Activated CD4-positive, alpha-beta memory T cell treated with anti-CD3 and anti-CD28 coated beads, Interleukin-2, amount 10 ng/mL, durations not matched to agents 7 days and 5 days (primary cell): ENCODE measurements at places on chromosomes 3 and 15. TPM values are rescaled to one million over a fixed set of nuclear protein-coding genes. Genes with fewer than 3 reads are reported as not detected.

DNA sequence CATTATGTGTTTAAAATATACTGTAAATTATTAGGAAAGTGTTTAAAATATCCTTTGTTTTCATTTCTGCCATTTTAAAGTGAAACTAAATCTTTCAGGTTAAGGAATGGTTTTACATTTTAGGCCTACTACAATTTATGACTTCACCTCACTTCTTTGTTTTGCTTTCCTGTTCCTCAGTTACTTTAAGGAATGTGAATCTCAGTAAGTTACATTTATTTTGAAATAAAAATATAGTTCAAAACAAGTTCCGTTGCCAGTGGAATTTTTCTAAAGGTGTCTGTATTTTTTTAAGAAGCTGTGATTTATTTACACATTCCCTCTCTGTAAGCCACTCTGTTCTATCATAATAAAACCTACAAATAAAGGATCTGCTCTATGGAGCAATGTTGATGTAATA is 630.9 kb upstream of the AGTR1 start:
- no peak for DNase-seq
- no peak overlapping the region for H3K27ac ChIP-seq
- no peaks in the 10 kb centered on the region for H3K36me3 ChIP-seq
- no peaks in the 10 kb centered on the region for H3K4me1 ChIP-seq
- no peak overlapping the region for H3K4me3 ChIP-seq

GRCh38 chr15:61835496-61836106 is 224.6 kb downstream of the VPS13C start:
- H3K27ac ChIP-seq: no peak overlapping the region
- H3K4me3 ChIP-seq: no peak overlapping the region
- H3K27me3 ChIP-seq: peaks cover 11% of the 10 kb centered on the region
- H3K36me3 ChIP-seq: no peaks in the 10 kb centered on the region
- peaks cover 16% of the 10 kb centered on the region for H3K4me1 ChIP-seq

The CLDN18 gene
- total RNA-seq: not detected

The TOMM70 gene
- total RNA-seq: 38.8 TPM

The PRTG gene
- not detected for total RNA-seq

The HIGD2B gene
- 0.20 TPM for total RNA-seq

The MUC20 gene
- 2.8 TPM for total RNA-seq
